ENCODE measurements at places on chromosomes 13 and 19.
A peak's percentile ranks its signal among the peaks of the same experiment; 100 is the strongest.

DNA sequence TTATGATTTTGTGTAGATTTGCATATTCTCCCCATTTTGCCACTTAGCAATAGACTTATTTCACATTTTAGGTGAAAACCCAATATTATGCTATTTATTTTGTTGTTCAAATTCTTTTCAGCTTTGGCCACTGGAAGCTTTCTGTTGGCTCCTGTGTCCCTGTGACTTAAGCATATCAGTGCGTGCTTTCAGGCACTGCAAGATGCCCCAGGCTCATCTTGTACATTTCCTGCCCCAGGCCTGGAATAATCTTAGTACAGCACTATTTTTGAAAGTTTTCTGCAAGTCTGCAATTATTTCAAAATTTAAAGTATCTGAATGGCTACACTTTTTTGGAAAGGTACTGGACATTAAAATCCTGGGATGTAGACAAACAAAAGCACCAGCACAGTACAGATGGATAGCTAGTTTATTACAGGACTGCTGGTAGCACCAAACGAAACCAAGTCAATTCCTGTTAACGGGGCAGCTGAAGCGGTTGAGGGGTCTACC is 3.5 kb upstream of the CCNP start:
- DNase-seq, result no peak

DNA sequence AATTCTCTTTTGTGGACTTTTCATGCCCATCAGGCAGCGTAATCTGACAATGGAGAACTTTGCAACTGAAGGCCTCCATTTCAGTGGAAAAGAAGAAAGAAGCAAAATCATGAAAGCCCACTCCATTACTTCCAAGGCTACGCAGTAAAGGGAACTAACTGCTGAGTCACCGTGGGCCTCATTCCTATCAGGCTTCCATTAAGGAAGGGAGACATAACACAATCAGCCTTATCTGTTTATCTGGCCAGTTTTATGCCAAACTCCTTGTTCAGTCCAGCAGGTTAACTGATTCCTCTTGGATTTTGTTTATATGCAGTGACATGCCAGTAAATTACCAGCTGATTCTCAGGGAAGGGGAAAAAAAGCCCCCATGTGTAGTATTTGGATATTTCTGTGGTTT is 56.8 kb upstream of the KATNAL1 start:
- DNase-seq, result peak; percentile 47

GRCh38 chr13:111233080-111233479 is 87.4 kb upstream of the TEX29 start:
- no peak for DNase-seq

DNA sequence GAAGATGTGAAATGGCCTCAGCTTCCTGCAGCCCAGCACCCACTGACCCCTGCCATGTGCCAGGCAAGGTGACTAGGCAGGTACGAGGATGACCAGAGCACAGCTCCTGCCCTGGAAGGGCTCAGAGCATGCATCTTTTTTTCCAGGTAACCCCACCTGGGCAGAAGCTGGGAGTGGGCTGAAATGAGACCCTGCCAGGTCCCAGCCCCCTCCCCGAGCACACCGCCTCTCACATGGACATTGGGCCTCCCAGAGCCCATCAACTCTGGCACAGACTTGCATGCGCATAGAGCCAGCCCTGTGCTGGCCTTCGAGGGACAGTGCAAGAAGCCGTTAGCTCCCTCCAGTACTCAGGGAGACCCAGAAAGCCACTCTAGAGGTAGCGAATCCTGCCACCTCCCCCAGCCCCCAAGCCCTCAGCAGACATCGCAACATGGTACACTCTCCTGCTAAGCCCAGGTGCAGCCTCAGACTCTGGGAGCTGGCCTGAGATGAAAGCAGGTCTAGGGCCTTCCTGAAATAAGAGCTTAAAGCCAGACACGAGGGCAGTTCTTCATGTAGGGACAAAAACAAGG is 8.9 kb upstream of the VSTM2B start:
- DNase-seq, result no peak

- DNase-seq, result no peak
Observed at GRCh38 chr13:51731759-51732158, 72.2 kb downstream of the DHRS12 start.

DNA sequence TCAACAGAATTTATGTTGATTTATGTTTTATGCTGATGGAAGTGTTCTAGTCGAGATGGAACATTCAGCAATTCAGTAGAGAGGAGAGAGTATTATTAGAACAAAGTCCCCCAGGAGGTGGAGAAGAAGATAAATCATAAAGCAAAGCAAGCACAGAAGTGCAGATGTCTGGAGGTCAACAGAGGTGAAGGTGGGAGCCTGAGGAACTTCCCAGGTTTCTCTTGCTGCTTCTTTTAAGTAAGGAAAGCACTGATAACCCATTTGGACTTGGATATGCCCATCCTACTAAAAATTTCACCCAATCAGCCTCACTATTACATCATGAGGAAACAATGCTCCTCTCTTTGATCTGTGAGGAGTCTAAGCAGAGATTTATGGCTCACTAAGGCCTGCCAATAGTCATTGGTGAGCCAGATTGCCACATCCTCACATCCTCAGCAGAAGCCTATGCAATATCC is 98.8 kb downstream of the EPSTI1 start:
- DNase-seq, result no peak

GRCh38 chr13:88464851-88465250 is 793.7 kb downstream of the SLITRK5 start:
- DNase-seq, result no peak

GRCh38 chr13:43227721-43228120 is 204.3 kb downstream of the DNAJC15 start:
- DNase-seq, result no peak

GRCh38 chr19:56348289-56348877 is 33.7 kb upstream of the ZSCAN5A start:
- DNase-seq, result no peak

- no peak for DNase-seq
Observed at GRCh38 chr19:28521614-28522544, 691.1 kb downstream of the UQCRFS1 start.

DNA sequence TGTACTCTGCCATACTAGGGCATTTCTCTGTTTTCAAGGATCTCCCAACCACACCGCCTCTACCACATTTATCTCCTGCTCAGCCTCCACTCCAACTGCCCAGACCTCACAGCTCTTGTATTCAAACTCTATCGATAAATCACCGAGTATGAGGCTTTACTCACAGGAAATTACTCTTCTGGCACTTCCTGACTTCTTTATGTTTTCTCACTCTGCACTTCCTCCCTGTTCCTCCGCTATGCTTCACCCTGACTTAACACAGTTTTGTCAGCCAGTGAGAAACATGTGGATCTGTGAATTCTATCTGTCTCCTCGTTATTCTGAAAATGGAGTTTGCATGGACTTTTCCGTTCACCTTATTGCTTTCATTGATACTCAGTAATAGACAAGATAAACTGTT is 2.6 kb upstream of the CARD8 start:
- DNase-seq, result peak; percentile 55

DNA sequence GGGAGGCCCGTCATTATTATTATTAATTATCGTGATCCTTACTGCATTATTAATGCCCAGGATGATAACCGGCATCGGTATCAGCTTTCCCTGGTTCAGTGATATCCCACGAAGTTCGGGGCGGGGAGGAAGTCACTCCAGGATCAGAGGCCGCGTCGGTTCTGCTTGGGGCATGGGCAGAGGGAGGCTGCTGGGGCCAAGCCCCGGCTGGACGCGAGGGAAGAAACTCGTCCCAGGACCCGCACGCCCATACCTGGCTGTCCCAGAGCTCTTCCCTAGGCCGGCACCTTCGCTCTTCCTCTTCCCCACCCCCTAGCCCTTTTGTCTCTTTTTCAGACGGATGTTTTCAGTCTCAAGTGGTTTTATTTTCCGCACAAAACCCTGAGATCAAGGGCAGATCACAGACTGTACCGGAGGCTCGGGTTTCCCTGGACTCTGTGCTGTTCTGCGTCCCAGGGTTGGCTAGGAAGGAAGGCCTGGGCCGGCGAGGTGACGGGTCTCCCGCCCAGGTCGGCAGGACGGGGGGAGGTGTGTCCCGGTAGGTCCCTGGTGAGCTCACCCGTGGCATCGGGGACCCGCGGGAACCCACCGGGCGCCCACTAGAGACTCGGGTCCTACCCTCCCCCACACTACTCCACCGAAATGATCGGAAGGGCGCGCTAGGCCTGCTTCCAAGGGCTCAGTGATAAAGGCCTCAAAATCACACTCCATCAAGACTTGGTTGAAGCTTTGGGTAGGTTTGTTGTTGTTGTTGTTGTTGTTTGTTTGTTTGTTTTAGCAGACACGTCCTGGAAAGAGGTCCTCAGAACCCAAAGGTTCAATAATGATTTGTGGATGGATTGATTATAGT is 7.9 kb downstream of the ZIC2 start:
- no peak for DNase-seq

DNA sequence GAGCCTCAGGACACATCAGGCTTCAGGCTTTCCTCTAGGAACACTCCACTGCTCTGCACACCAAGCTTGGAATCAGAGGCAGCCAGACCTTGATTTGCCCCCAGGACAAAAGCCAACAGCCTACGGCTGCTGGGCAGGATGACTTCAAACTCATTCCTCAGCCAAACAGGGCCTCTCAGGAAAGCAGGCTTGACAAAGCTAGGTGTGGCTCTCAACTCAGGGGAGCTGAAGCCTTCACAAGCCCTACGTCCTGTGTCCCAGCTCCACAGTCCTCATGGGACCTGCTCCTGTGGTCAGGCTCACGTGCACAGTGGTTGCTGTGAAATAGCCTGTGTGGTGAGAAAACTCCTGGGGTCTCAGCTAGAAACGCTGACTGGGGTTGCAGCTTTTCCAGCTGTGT is 398.9 kb upstream of the ZNF507 start:
- no peak for DNase-seq

GRCh38 chr19:3692141-3693024 is 7.9 kb downstream of the PIP5K1C start:
- DNase-seq, result no peak

DNA sequence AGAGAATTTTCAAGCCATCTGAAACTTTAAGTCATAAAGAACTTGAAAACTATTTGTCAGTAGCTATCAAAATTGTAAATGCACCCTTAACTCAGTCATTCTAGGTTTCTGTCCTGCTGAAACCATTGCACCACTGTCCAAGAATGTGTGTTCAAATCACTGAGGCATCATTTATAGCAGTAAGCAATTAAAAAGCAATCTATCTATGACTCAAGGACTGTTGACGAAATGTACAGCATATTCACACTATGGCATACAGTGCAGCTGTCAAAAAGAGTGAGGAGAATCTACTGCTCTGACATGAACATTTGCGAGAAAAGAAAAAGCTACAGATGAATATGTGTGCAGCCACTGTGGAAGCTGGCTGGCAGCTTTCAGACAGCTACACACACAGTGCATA is 71.2 kb downstream of the ING1 start:
- no peak for DNase-seq

GRCh38 chr13:105572401-105572800 is 963.1 kb downstream of the EFNB2 start:
- DNase-seq, result no peak

- DNase-seq, result no peak
Observed at GRCh38 chr13:95608640-95609323, 35.7 kb downstream of the DZIP1 start.

GRCh38 chr13:97658556-97658955 is 224.6 kb downstream of the RAP2A start:
- DNase-seq, result peak; percentile 19

GRCh38 chr19:29239213-29239776 is 26.3 kb upstream of the UQCRFS1 start:
- DNase-seq, result no peak

All from pulmonary artery endothelial cell (primary cell).